ENCODE measurements at places on chromosomes 2 and 18.

- no peak for DNase-seq
These were observed 422.9 kb downstream of the ARHGAP15 start for GRCh38 chr2:143551971-143552650.

GRCh38 chr2:177303939-177304338 lies 39.4 kb upstream of the NFE2L2 start:
- DNase-seq: no peak

DNA sequence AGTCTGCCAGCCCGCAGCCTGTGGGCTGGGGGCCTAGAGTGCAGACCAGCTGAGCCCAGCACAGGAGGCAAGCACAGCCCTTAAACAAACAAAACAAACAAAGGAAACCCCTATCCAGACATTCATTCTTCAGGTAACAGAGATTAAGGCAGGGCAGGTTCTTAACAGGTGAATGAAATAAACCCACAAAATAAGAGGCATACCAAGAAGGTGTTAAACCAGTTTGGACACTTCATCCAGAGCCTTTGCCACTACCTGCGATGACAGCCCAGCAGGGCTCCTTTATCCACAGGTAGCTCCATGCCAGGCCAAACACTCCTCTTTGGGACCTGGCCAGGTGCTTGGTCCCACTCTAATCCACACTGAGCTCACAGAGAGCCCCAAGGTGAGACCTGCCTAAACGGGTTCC lies 209.7 kb upstream of the SIX2 start:
- no peak for DNase-seq

- no peak for DNase-seq
These were observed 147.6 kb upstream of the HDAC4 start for GRCh38 chr2:239548451-239548871.

- DNase-seq: no peak
These were observed 15.6 kb upstream of the PSD4 start for GRCh38 chr2:113157897-113158753.

DNA sequence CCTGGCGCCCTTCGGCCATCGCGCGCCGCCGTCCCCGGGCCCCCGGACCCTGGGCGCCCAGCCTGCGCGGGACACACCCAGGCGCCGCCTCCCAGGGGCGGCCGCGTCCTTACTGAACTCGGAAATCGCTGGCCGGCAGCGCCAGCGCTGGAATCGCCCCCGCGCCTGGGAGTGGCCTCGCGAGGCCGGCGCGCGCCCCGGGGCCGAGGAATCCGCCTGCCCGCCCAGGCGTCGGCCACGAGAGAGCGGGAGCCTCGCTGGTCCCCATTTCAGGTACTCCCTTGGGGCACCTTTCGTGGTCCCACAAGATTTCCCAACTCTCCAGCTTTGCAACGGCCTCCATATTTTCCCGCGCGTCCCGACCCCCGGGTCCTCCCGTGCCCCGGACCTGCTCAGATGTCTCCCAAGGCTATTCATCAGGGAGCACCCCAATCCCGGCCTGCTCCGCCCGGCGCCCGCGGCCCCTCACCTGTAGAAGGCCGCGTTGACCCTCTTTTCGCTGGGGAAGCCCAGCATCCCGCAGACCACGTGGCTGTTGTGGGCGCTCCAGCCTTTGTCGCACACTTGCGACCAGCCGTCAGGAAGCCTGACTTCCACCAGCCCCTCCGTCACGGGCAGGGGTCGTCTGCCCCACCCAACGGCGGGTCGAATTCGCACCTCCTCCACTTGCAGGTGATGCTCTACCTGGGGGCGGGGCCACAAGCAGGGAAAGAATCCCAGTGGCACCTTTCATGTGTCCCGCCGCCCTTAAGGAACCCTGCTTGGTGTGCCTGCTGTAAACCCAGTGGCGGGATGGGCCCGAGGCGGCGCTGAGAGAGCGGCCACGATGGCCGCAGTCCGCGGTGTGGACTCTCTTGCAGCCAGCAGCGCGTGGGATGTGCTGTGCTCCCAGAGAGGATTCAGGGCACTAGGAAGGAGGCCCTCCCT lies 4.6 kb downstream of the LOXL3 start:
- DNase-seq: no peak

- DNase-seq: no peak
These were observed 323.1 kb upstream of the TNP1 start for GRCh38 chr2:217182926-217183325.

DNA sequence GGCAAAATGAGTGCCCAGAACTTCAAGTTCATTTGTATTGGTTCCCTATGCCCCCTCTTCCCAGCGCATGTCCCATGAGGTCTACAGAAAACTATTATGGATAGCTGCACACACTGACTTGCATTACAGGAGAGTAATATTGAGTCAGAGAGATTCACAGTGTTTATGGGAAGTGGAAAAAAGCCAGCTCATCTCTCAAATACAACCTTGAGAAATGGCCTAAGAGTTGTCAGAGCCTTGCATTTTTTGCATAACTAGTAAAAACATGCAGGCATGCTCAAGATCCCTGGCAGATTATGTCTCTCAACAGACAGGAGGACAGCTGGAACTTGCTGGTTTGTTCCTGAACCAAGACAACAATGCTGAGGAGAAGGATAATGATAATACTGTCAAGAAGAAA lies 1292.8 kb downstream of the DSC3 start:
- DNase-seq: no peak

DNA sequence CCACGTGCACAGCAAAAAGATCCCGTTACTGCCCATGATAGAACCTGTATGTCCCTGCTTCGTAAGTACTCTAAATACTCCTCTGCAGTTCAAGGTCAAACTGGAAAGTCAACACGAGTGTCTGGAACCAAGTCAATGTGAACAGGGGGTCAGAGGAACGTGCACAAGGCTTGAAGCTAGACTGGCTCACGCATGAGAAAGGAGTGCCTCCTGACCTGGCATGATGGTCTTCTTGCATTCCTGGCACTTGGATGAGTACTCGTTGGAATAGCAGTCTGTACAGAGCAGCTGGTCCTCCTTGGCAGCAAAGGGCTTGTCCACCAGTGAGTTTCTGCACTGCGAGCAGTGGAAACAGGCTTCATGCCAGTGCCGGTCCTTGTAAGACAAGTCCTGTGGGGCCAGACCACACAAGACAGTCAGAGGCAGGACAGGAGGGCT lies 25.5 kb downstream of the FHL2 start:
- no peak for DNase-seq

GRCh38 chr18:13521418-13521817 lies 204.9 kb downstream of the FAM210A start:
- no peak for DNase-seq

Measured in hippocampal formation (tissue), 2 donors.